ENCODE measurements at places on chromosomes 3 and 15.

- no peak for DNase-seq
These were observed 209.2 kb upstream of the NR2F2 start for GRCh38 chr15:96121086-96121920.

- DNase-seq, result no peak
These were observed 85.2 kb upstream of the ADAMTS17 start for GRCh38 chr15:100426937-100427336.

DNA sequence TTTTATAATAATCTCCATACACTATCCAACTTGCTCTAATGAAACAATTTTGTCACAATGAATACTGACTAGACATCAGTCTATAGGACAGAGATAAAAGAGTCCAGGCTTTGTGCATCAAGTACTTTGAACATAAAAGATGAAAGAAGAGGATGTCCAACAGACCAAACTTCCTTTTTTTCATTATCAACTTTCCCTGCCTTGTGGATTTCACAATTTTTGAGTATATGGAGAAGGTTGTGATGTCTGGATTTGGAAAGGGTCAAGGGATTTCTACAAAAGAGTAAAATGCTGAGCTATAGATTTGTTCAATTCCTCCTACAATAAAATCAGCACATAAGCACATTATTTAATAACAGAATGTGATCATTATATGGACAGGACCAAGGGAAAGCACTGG lies 25.7 kb downstream of the CD47 start:
- no peak for DNase-seq

DNA sequence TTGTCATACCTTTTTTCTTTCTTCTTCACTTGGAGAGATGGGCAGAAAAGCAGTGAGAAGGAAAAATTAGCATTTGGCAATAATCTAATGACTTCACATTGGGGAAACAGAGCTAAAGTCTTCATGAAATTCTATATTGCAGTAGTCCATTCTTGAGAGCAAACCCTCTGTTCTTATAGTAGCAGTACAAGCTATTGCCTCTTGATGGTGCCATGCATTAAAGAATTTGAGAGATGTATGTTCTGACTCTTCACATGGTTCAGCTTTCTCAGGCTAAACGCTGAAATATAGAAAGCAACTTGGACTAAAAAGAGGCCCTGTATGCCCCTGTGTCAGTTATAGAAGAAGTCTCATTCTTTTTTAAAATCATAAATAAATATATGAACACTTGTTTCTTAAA lies 36.0 kb downstream of the PHLDB2 start:
- no peak for DNase-seq

DNA sequence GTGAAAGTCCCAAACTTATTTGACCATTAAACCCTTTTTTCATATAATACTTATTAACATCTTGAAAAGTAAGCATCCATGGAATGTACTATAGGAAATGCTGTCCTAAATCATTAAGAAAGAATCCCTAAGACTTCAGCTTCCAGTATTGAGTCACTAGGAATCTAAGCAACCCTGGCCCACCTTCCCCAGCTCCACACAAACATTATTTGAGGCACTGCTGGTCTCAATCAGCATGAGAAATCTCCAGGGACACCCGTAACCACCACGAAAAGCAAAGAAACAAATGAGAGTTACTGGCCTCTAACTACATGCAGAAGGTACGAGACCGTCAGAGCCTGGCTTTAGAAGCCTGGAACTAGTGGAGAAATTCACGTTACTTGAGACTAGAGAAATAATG lies 68.2 kb downstream of the POLQ start:
- no peak for DNase-seq

DNA sequence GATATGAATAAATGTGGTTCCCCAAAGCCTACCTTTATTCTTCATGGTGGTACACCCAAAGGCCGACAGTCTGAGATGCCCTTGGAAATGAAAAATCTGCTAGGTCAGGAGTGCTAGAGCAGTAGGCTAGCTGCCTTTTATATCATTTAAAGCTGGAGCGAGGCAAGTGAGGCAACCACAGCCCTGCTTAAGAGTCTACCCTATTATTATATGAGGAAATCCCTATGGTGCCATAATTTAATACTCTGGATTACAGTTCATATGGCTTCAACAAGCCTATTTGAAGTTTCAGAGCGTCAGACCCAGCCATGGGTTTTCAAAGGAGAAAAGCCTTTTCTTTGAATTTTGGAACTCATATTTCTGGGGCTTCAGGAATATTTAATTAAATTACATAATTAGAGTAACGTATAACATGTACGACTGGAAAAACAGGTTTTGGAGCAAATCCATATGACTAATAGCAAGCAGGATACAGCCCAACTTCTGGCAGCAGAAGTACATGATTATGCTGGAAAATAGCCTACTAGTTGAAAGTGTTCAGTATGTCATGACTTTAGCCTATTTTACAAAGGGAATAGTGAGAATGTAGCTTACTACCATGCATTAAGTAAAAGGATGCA lies 18.0 kb upstream of the SLTM start:
- no peak for DNase-seq

DNA sequence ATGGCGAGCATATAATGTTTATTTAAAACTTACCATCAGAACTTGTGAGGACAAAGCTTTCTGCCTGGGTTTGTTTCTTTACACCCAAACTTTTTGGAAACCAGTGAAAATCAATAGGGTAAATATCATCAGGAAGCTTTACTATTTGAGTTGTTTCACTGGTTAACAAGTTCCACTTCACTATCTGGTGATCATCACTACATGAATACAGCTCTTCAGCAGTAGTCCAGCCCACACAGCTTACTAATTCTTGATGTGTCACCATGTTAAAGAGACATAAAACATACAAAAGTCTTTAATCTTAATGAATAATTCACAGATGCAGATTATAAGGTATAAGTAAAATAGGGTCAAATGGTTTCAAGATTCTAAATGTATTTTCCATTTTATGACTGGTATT lies 17.6 kb downstream of the IFT80 start:
- no peak for DNase-seq

DNA sequence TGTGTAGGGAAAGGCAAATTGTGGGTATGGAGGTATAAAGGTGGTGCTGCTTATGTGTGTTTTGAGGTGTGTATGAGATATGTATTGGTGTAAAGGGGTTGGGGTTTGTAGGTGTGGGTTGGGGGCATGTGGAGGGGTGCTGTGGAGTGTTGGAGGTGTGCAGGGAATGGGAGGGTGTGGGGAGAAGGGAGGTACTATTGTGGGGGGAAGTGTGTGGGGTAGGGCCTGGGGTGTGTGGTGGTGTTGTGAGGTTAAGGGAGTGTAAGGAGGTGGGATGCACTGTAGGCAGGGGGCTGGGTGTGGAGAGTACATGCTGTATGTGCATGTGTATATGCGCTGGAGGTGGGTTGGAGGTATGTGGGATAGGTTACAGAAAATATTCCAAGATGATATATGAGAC lies 15.7 kb downstream of the CCDC12 start:
- no peak for DNase-seq

- DNase-seq, result no peak
These were observed 822.3 kb upstream of the CFAP20DC start for GRCh38 chr3:59872128-59872527.

DNA sequence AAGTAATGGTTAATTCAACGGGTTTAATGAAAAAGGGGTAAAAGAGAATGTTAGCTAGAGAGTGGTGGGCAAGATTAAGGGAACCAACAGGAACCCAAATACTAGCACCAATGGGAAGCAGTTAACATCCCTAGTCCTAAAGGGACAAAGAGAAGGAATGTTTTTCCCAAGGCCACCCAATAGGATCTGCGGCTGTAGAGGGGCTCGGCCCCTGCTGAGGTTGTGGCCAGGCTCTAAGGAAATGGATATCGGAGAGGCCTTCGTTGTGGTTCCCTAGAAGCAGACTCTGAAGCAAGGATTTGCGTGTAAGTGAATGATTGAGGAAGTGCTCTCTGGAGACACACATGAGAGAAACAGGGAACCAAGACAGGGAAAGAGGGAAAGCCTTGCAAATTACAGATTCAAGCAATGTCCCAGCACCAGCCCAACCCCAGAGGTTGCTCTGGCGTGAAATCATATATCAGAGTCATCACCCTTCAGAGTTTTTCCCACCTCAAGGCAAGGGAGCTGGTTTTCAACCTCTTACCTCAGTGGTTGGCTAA lies 83.6 kb upstream of the TNIK start:
- no peak for DNase-seq

GRCh38 chr3:195911041-195911945 lies 2.9 kb upstream of the TNK2 start:
- DNase-seq, result no peak

DNA sequence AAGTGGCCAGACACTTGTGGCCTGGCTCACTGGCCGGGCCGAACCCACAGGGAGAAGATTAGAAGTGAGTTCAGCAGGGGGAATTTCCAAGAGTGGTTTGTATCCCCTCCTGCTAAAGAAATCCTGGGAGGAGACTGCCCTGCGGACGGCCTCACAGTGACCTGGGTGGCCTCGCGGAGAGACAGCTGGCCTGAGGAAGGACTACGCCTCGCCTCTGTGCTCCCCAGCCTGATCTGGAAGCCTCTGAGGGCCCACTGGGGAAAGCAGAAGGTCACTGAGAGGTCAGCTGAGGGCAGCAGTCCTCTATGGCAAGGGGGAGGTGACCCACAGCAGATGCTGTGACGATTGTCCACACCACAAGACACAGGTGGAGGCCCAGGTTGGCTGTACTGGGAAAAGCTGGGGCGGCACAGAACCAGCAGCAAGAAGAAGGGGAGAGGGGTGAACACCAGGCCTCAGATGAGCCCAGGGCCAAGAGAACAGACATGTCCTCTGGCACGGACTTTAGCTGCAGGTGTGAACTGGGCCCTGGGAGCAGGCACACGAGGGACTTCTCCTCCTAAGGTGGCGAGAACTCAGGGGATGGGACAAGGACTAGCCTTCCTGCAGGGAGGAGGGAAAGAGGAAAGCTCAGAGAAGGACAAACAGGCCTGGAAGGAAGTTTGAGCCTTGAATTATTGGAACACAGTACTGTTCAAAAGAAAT lies 37.2 kb upstream of the DLG1 start:
- DNase-seq, result no peak

- DNase-seq, result no peak
These were observed 756.7 kb downstream of the NR2F2 start for GRCh38 chr15:97087006-97087741.

DNA sequence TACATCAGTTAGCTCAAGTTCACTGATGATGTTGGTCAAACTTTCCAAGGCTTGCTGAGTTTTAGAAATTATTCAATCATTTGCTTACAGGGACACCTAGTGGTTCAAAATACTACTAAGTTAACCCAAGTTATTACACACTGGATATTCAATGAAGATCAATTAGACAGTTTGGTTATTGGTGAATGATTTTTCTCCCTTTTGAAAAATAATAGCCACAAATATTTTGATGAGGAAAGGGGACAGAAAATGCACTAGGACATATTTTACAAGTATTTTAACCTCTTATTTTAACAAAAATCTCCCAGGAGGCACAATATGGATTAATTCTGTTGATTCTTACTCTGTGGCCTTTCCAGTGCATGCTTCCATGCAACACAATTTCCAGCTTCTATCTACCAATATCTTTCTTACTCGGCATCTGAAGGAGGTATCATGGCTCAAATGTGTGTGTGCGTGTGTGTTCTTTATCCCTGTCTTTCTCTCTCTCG lies 20.1 kb upstream of the GOLGA6L2 start:
- DNase-seq, result no peak

DNA sequence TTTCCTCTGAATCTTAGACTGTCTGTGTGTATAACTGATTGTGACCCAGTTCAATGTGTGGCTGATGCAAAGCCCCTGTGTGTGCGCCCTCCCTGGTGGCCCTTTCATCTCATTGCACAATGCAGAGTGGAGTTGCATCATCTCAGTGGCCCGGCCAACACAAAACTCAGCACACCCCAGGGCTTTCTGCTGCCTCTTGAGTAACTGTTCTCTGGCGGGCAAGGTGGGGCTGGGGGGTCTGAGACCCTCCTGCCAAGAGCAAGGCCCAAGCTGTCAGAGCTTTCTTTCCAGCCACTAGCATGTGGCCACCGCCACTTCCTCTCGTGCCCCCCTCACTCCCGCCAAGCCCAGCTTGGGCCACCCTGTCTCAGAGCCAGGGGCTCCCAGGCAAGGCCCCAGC lies 80.7 kb upstream of the ALDH1L1 start:
- peak; percentile 56 for DNase-seq
